Stomach (tissue), 19 donors: ENCODE measurements at places on chromosomes 5 and 9. TPM values are rescaled to one million over a fixed set of nuclear protein-coding genes. Genes with fewer than 3 reads are reported as not detected.

DNA sequence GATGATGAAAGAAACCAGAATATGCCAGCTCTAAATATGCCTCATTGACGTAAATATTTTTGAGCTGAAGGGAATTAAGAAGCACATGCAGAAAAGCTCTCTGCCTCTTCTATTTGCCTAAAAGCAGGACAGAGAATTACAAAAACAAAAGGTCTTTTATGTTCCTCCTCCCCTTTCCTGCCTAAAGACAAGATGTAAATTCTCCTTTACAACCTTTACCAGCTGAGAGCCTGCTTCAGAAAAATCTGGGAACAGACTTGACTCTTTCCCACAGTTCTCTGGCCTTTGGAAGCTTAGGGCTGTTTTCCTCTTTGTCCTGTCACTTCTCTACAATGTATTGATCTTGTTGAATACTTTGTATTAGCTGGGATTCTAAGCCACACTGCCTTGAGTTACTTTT, 199.7 kb downstream of the TMC1 start:
- no peak for DNase-seq
- no peaks in the 10 kb centered on the region for H3K27me3 ChIP-seq
- no peak overlapping the region for H3K27ac ChIP-seq
- no peak overlapping the region for H3K4me3 ChIP-seq
- no peaks in the 10 kb centered on the region for H3K36me3 ChIP-seq
- H3K4me1 ChIP-seq = no peaks in the 10 kb centered on the region

- H3K36me3 ChIP-seq = no peaks in the 10 kb centered on the region
- no peak overlapping the region for H3K27ac ChIP-seq
- H3K4me1 ChIP-seq = no peaks in the 10 kb centered on the region
These were observed 266.0 kb downstream of the EFNA5 start for GRCh38 chr5:107404595-107405374.

Gene SPATA31C1
- total RNA-seq = not detected

DNA sequence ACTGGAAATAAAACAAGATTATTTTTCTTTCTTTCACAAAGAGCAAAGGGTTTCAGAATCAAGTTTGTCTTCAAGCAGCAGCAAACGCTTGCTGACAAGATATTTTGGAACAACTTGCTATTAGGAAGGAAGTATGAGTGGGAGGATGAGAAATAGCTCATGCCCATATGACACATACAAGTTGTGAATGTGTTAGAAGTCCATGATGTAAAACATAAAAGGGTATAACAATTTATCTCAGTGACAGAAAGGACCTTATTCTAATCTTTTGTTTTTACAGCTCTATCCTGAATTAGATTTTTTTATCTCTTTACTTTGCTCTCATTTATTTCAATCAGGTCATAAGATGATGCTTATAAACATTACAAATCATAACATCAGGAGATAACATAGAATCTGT, 516.6 kb upstream of the MEF2C start:
- no peaks in the 10 kb centered on the region for H3K27me3 ChIP-seq
- no peak for DNase-seq
- no peaks in the 10 kb centered on the region for H3K4me1 ChIP-seq
- no peak overlapping the region for H3K27ac ChIP-seq
- H3K4me3 ChIP-seq = no peak overlapping the region

DNA sequence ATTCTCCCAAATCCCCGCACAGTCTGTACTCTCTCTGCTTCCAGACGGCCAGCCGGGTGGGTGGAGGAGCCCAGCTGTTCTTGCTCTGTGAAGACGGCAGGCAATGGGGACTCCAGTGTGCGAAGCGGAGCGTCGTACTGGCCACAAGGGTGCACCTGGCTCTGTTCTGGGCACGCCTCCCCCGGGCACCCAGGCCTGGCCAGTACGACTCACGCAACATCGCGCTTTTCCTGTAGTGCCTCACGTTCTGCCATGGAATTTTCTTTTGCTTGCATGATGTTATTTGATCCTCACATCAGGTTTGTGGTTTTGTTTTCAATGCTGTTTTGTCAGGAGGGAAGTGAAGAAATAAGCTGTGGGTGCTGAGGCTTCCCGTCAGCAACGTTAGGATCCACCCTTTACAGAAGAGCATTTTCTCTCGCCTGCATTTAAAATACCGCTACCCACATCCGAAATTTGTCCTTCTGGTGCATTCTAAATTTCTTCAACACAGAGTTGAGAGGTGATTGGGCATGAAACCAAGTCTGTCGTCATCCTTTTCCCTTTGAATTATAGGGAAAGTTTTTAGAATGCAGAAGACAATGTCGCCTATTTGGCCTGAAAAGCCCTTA, 311.7 kb downstream of the TRIM36 start:
- no peaks in the 10 kb centered on the region for H3K4me1 ChIP-seq
- H3K4me3 ChIP-seq = no peak overlapping the region
- DNase-seq = peak; percentile 17
- no peak overlapping the region for H3K27ac ChIP-seq
- no peaks in the 10 kb centered on the region for H3K27me3 ChIP-seq
- H3K36me3 ChIP-seq = no peaks in the 10 kb centered on the region

GRCh38 chr5:137858223-137858916, 9.3 kb upstream of the MYOT start:
- no peaks in the 10 kb centered on the region for H3K36me3 ChIP-seq
- H3K27ac ChIP-seq = peak overlapping the region; percentile 11
- no peak overlapping the region for H3K4me3 ChIP-seq
- DNase-seq = peak; percentile 20

Gene COL15A1
- total RNA-seq = 108 TPM

- no peak for DNase-seq
- H3K4me3 ChIP-seq = no peak overlapping the region
- no peaks in the 10 kb centered on the region for H3K36me3 ChIP-seq
- no peaks in the 10 kb centered on the region for H3K27me3 ChIP-seq
- H3K27ac ChIP-seq = no peak overlapping the region
These were observed 21.9 kb downstream of the ARRDC3 start for GRCh38 chr5:91361055-91361701.

GRCh38 chr9:109246533-109246932, 74.3 kb downstream of the EPB41L4B start:
- DNase-seq = no peak
- H3K27ac ChIP-seq = no peak overlapping the region
- no peaks in the 10 kb centered on the region for H3K36me3 ChIP-seq

DNA sequence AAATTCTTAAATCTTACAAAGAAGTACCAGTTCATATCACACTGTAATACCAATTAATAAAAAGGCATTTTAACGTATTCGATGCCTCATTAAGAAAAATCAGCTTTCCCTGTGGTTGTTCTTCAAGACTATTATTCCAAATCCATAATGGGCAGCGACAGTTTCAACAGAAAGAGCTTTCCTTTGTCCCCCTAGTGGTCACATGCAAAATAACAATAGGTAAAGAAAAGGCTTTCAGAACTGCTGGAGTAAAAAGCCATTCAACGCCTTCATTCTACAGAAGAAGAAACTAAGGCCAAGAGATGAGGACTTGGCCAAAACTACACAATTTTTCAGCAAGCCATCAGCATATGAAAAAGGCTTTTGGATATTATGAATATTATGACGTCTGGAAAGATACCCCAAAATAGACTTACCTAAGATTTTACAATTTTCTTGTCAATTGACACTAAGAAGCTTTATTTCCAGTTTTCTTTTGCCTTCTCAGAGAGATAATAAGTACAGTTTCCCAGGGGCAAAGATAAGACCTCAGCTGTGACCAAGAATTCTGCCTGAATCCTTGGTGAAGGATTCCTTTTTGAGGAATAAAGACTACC, 6.7 kb upstream of the CDH6 start:
- no peak overlapping the region for H3K4me3 ChIP-seq
- no peaks in the 10 kb centered on the region for H3K36me3 ChIP-seq
- no peaks in the 10 kb centered on the region for H3K4me1 ChIP-seq
- no peak overlapping the region for H3K27ac ChIP-seq
- H3K27me3 ChIP-seq = no peaks in the 10 kb centered on the region

- H3K4me1 ChIP-seq = no peaks in the 10 kb centered on the region
- peak overlapping the region; percentile 60 for H3K27ac ChIP-seq
- no peak overlapping the region for H3K4me3 ChIP-seq
- H3K36me3 ChIP-seq = no peaks in the 10 kb centered on the region
- DNase-seq = peak; percentile 33
These were observed 102.6 kb downstream of the PDE4D start for GRCh38 chr5:59790776-59791475.
